Stomach (tissue), 19 donors: ENCODE measurements at places on chromosomes 1 and 21. TPM values are rescaled to one million over a fixed set of nuclear protein-coding genes. Genes with fewer than 3 reads are reported as not detected.
A peak's percentile ranks its signal among the peaks of the same experiment; 100 is the strongest.

DNA sequence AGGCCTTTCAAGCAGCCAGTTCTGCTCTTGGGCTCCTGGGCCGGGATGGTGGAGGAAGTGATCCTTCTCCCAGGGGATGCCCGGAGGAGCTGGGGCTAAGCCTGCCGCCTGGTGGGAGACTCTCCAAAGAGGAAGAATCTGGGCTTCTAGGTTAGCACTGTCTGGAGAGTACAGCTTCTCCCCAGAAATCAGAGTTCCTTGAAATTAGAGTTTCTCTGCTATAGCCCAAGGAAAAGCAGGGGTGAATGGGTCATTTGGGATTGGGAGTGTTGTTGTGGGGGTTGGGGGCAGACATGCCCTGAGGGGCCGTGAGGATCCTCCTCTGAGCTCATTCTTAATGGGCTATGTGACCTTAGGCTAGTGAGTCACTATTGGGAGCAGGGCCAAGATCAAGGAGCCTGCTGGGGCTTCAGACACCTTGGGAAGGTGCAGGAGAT, 6.5 kb downstream of the LGR6 start:
- peaks cover 8% of the 10 kb centered on the region for H3K4me1 ChIP-seq
- no peak overlapping the region for H3K4me3 ChIP-seq
- H3K27ac ChIP-seq = peak overlapping the region; percentile 7
- H3K27me3 ChIP-seq = peaks cover 2% of the 10 kb centered on the region
- DNase-seq = peak; percentile 36

DNA sequence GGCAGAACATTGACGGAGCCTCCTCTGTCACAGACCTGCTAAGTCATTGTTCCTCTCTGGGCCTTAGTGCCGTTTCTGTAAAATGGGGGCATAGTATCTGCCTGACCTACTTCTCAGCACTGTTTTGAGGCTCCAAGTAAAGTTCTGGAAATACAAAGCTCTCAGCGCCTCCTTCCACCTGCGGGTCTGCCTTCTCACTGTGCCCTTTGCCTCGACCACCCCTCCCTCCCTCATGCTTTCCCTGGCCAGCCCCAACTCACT, 15.4 kb upstream of the WASF2 start:
- H3K27me3 ChIP-seq = no peaks in the 10 kb centered on the region
- peaks cover 30% of the 10 kb centered on the region for H3K4me1 ChIP-seq
- H3K36me3 ChIP-seq = no peaks in the 10 kb centered on the region
- peak overlapping the region; percentile 87 for H3K27ac ChIP-seq

The C1QB gene
- total RNA-seq = 66.1 TPM

The CROCC gene
- 14.0 TPM for total RNA-seq

DNA sequence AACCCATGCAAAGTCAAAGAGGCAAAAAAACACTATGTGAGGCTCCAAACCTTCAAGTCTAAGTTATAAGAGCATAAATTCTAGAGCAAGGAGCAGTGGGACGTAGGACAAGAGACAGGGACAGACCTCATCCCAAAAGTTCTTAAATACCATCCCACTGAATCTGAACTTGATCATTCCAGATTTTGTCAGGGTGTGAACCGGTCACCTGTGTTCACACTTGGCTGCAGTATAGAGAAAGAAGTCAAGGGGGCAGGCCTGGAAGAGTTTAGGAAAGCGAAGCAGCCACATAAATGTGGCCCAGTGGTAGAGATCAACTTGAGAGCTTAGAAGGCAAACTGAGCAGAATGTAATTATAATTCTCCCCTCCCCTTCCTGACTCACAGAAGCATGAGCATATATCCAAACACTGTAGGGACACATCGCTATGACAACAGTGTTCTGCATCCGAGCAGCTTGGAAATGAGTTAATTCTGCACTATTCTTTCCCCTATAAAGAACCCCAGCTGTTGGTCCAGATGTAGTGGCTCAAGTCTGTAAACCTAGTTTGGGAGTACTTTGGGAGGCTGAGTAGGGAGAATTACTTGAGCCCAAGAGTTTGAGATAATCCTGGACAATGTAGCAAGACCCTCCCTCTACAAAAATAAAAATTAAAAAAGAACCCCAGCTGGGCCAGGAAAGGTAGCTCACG, 2.7 kb downstream of the AKR7A2 start:
- H3K27me3 ChIP-seq = no peaks in the 10 kb centered on the region
- peaks cover 45% of the 10 kb centered on the region for H3K36me3 ChIP-seq
- no peak overlapping the region for H3K4me3 ChIP-seq
